ENCODE measurements at places on chromosomes 2 and 18.

DNA sequence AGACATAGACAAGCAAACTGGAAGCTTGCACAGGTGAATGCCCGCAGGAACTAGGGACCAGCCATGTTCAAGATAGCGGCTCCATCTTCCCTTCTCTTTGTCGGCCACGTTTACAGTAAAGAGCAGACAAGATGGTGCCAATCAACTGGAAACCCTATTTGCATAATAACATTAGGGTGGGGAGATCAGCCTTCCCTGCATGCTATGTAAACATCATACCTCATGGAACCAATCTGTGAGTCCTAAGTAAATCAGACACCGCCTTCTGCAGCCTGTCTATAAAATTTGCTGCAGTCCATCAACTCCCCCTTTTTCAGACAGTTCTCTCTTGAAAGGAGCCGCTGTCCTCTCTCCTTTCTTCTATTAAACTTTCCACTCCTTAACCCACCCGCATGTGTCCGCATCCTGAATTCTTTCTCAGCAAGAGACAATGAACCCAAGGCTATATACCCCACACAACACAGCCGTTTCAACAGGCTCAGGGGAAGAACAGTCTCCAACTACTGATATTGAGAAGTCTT is 384.4 kb downstream of the EIPR1 start:
- DNase-seq, result no peak

DNA sequence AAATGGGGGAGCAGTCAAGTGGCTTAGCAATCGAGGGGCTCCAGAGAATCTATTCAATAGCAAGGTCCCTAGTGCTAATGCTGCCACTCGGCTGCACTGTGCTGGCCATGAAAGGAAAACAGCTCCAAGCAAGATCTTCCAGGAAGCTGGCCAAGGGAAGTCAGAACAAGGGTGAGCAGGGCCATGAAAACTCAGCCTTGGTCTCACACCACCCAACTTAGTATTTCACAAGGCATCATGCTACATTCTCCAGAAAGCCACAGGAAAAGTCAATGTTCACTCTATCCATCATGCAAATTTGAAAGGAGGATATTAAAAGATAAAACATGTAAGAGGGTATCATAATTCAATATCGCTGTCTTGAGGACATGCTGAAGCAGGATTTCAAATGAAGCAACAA is 35.7 kb downstream of the NRP2 start:
- DNase-seq, result no peak

DNA sequence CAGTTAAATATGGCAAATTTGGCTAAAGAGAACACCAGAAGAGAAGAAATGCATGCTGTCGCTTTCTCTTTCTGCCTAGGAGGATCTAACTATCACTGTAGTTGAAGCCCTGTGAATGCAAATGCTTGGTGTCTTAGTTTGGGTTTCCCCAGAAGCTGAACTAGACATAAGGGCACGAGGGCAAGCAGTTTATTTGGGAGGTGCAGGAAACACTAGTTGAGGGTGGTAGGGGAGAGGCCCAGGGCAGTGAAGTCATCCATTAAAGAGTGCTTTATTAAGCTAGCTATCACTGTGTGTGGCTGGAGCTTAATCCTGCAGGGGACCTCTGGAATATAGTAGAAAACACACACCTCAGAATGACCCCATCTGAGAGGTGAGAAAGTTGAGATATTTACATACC is 639.8 kb upstream of the ZEB2 start:
- DNase-seq, result no peak

- DNase-seq, result no peak
Measured at GRCh38 chr2:123916531-123916930, 108.6 kb upstream of the CNTNAP5 start.

- DNase-seq, result no peak
Measured at GRCh38 chr18:28973324-28973723, 796.4 kb upstream of the CDH2 start.
